ENCODE measurements at places on chromosomes 4 and X.

DNA sequence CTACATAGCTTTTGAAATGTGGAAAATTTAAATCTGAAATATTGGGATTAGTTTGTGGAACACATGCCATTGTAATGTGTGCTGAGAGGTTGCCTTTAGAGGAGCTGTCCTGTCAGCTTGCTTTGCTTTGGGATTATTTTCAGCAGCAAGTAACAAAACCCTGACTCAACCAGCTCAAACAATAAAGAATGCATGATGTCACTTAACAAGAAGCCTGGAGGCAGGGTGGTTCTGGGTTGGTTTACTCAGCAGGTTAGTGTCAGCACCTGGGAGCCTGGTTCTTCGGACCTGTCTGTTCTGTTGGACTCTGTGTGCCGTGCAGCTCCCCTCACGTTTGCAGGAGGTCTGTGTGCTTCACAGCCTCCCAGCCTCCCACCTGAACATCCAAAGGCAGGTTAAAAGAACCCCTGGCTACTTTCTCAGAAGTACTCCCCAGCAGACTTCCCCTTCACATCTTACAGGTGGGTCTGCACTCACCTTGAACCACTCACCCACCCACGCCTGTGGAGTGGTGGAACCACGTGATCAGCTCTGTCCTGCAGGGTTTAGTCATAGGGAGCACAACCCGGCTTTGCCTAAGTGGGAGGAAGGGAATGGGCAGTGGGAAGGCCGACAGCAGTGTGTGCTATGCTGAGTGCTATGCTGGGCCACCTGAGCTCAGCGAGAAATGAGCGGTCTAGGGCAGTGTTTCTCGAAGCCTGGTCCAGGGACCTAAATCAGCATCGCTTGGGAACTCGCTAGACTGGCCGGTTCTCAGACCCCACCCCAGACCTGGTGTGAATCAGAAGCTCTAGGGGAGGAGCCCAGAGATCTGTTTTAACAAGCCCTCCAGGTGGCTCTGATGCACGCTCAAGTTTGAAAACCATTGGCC lies 20.4 kb downstream of the TMEM131L start:
- no peak for DNase-seq

- no peak for DNase-seq
These were observed 67.4 kb downstream of the RASGEF1B start for GRCh38 chr4:81404294-81404693.

GRCh38 chr4:80072228-80072743 lies 743 bp downstream of the ANTXR2 start:
- peak; percentile 66 for DNase-seq

- DNase-seq, result no peak
These were observed 59.7 kb downstream of the NBDY start for GRCh38 chrX:56788717-56789122.

DNA sequence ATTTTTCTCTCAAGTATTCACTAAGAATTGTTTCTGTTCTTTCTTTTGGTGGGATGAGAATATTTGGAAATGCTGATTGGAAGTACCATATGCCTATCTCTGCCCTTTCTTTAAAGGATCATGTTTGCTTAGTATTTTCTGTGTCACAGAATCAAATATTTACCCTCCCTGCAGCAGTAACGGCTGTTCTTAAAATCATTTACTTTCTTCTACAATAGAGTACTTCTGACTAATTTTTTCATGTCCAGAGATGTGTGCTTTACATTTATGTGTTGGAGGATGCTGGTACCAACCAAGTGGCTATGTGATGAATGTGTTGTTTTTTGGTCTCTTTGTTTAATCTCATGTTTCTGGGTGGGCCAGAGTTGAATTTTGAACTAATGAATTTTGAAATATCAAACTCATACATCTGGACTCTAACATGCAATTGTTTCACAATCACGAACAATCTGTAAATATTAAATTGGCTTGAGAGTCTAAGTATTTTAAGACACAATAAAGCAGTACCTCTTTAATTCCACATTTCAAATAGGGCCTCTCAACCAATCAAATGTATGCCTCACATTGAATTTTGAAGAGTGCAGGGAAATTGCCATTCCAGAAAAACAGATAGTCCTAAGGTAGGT lies 59.4 kb upstream of the ARSJ start:
- no peak for DNase-seq

- DNase-seq, result no peak
These were observed 285.3 kb upstream of the RASGEF1B start for GRCh38 chr4:81756973-81757372.

DNA sequence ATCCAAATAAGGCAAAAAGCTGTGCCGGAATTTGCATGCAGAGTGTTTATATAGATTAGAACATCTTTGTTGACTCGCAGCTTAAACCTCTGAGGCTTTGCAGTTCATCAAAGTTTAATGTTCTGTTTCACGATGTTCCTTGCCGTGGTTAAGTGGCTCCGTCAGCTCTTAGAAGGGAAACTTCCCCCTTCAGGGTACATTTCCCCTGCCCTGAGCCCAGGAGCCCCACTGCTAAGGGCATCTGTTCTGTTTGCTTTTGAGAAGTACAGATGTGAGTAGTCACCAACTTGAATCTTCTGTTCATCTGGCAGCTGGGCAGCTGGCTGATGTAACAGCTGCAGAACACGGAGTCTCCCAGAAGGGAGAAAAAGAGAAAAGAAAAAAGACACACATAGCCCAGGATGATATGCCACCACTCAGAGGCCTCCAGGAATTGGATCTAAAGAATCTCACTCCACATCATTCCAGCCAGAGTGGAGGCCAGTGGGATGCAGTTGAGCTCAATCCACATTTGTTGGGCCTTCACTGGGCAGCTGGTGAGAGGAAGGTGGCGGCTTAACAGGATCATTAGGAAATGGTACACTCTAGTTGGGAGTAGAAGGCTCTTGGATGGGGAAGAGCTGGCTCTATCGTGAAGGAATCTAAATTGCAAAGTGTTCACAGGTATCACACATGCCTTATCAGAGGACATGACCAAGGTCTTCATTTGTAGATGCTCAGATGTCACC lies 178.7 kb upstream of the RBPJ start:
- no peak for DNase-seq

DNA sequence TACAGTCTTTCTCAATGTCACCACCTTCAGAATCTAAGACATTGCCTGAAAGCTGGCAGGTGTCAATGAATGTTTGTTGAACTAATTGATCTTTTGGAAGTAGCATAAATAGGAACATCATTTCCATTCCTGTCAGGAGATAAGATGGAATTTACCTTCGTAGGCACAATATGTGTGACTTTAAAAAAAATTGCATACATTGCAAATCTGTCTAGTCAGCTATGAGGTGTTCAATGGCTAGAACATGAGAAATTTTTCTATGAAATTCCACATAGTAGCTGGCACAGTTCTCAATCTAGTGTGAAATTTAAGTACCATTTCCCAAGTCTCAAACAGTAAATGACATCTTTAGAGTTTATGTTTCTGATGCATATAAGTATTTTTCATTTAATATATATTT lies 10.3 kb downstream of the PAGE2 start:
- DNase-seq, result no peak

GRCh38 chr4:7654550-7655445 lies 220.1 kb upstream of the PSAPL1 start:
- DNase-seq, result no peak

DNA sequence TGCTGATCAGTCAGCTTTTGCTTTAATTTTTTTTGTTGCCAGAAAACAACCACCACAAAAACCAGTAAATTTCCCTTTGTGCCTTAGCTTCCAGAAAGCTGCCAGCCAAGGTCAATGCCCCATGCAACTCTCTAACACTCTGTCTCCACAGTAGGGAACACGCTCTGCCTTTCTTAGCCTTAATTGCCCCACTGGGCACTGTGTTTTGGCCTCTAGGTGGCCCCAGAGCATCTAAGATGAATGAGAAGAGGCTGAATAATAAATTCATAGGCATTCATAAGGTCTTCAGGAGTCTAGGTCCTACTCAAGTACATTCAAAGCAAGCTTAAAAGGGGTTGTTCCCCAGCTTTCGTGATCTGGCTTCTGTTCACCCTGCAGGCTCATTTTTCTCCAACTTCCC lies 57.7 kb upstream of the PASD1 start:
- no peak for DNase-seq

GRCh38 chrX:135397652-135398051 lies 24.1 kb upstream of the SMIM10L2A start:
- no peak for DNase-seq

DNA sequence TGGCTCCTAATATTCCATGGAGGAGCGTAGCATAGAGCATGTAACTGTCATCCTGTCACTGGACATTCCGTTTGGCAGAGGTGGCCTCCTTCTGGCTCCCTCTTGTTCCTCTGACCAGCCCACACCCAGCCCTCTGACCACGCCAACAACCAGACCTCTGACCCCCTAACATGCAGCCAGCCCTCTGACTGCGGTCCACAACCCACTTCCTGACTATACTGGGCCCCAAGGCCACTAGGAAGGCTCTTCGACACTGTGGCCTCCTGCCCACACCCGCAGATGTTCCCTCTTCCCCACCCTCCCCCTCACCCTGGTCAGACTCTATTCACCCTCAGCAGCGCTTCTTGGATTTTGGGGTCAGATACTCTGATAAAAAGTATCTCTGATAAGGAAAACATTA lies 141.4 kb downstream of the EVC2 start:
- no peak for DNase-seq

Measured in activated CD4-positive, CD25-positive, alpha-beta regulatory T cell treated with anti-CD3 and anti-CD28 coated beads, Interleukin-2, amount 50 U/mL, for 72 hours (primary cell).